ENCODE measurements at places on chromosomes 5 and 9.
A peak's percentile ranks its signal among the peaks of the same experiment; 100 is the strongest.

DNA sequence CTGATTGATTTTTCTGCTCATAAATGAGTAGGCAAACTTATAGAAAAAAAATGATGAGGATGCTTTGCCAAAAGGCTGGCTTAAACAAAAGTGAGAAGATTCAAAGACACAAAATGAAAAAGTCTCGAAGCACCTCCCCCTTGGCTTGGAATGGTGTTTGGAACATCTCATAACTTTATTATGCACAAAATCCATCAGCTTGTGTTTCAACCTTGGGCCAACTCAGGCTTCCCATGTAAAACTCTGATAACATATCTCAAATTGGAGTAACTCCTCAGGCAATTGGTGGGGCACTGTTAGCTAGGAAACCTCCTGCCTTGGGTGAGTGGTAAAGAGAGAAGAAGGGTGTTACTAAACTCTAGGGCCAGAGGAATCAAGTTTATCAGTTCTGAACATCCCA lies 176.3 kb downstream of the KIAA0825 start:
- no peak for DNase-seq

- DNase-seq: no peak
These were observed 60.8 kb upstream of the PTGER4 start for GRCh38 chr5:40618926-40619325.

DNA sequence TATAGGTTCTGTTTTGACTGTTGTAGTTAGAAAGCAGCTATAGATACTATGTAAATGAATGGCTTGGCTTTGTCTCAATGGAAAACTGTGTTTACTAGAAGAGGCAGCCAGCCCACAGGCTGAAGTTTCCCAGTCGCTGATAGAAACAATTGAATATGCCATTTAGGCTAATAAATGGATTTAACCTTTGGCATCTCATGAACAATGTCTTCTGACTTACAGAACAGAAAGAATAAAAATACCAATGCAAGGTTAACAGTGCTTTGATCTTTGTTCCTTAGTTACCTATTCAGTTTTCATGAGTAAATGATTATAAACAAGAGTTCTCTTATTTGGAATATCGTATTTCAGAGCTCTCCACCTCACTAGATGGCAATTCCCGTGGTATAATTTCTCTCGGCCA lies 120.6 kb downstream of the PAM start:
- no peak for DNase-seq

GRCh38 chr9:109975574-109976295 lies 195.7 kb downstream of the PALM2AKAP2 start:
- no peak for DNase-seq

DNA sequence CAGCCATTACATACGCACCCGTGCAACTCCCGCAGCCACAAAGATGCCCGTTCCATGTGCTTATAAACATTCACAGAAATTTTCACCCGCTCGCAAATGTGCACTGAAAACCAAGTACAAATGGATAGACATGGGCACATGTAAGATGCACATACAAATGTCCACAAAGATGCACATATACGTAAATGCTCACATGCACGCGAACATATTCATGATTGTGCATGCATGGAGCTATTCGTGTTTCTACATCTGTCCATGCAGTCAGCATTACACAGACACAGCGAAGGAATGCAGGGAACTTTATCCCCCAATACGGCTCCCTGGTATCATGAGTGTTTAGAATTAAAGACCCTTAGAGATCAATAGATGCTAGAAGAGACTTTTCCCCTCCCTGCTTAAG lies 58.4 kb downstream of the C9orf50 start:
- no peak for DNase-seq

- peak; percentile 15 for DNase-seq
These were observed 13.3 kb downstream of the SLC6A3 start for GRCh38 chr5:1431896-1432295.

DNA sequence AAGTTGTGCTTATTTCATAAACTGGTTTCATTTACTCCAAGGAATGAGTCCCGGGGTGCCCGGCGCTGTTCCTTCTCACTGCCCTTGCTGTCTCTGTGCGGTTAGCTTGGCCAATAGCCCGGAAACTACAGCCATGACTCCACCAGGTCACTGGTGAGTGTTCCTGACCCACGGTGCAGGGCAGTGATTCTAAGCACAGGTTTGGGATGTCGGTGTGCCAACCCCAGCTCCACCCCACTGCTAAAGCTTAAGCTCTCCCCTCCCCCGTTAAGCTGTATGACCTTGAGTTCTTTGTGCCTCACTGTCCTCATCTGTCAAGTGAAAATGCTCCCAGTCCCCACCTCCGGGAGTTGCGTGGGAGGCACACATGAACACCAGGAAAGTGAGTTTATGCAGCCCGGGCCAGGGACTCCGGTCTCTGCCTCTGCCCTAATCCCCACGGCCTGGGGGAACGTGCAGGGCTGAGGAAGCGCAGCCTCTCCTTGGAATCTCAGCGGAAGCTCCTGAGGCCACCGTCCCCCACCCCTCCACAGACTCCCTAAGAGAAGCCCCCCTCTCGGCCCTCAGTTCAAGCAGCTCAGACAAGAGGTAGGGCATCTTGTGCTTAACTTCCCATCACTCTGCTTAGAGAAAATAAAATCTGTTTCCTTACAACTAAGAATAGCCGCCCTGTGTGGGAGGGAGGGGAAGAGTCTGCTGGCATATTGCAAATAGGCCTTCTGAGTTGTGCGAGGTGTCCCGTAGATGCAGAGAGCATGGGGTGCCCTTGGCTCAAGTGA lies 92.0 kb upstream of the RAI14 start:
- no peak for DNase-seq

DNA sequence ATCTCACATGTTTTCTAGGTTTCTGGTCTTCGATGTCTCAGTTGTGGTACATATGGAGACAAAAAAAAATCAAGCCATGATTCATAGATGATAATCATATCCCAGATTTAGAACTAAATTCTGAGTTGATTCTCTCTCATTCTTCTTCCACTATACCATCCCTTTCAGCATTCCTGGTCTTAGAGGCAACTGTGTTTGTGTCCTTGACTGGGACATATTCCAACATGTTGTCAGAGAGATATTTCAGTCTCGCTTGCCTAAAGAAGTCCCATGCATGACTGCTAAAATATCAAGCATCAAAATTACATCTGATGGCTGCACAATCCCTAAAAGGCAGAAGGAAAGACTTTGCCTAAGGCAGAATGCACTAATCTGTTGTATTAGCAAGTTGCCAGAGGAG lies 236.6 kb downstream of the PSAT1 start:
- DNase-seq: no peak

DNA sequence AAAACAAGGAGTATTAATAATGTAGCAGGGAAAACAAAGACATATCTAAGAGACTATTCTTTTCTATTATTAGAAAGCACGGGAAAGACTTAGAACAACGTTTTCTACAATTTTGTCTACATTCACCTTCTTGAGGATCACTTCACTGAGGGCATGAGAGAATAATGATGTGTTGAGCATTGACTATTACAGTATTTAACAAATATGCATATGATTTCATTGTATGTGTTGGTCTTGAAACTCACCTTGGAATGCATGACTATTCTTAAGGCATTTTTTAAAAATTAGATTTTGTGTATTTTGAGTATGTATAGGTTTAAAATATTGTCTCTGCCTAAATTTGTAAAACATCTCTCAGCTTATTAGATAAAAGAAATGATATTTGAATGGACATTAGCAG lies 1.2 kb downstream of the FSD1L start:
- DNase-seq: no peak

- DNase-seq: no peak
These were observed 103.3 kb upstream of the CNTLN start for GRCh38 chr9:17031546-17031945.

- peak; percentile 36 for DNase-seq
These were observed 1.1 kb downstream of the CRAT start for GRCh38 chr9:129109537-129109903.

DNA sequence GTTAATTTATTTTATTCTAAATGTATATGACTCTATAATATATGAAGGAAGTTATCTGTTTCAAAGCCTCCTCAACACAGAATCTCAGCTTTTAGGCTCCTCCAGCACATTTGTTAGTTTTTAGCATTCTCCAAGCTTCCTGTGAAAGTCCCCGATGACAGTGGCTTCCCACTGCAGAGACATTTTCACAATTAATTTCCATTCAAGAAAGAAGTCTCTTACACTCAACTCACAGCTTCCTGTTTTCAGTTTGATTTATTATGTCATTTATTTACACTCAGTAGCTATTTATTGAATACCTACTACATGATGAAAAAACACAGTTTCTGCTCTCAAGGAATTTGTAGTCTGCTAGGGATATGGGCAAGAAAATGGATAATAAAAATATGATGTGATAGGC lies 2228.2 kb upstream of the WWC1 start:
- DNase-seq: no peak

DNA sequence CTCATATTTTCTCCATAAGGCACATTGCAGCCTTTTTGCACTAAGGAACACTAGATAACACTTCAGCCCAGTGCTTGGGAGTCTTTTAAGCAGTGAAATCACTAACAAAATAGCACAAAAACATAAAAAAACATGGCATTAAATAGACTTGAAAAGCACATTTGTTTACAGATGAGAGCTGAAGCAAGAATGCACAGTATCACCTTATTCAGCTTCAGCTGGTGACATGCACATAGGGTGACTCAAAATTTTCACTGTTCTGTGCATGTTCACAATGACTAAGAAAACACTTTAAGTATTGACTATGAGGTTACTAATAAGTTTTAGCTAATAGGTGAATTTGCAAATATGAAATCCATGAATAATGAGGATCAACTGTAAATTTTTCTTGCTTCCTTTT lies 293.9 kb upstream of the TARS1 start:
- no peak for DNase-seq

- no peak for DNase-seq
These were observed 183.7 kb downstream of the HCN1 start for GRCh38 chr5:45512521-45512920.

DNA sequence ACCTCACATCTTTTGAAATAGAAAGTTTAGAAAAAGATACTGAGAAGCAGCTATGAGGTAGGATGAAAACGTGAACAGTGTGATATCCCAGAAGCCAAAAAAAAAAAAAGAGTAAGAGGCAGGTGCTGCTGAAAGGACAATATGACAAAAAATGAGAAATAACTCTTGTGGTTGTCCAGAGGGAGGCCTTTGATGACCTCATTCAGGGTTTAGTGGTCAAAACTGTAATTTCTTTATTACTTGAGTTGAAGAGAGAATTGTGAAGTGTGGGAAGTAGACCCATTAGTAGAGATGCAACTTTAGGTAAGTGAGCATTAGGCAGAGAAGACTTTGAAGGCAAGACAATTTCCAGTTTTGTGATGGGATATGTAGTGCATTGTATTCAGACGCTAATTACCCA lies 1306.3 kb upstream of the ACO1 start:
- DNase-seq: no peak

DNA sequence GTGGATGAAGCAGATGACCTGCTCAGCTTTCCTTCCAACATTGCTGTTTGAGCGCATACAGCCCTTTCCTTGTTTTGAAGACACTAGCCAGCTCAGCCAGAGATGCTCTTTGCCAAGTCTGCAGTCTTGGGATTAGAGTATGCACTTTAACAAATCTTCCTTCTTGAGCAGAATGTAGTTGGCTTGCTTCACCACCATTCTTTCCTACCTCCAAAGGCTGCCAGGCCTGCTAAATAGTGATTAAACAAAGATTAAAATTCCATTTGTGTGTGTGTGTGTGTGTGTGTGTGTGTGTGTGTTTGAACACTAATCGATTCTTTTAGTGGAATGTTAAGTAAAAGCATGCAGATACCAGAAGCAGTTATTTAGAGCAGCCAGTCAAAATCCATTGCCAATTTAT lies 97.6 kb downstream of the GALNT10 start:
- DNase-seq: no peak

- DNase-seq: no peak
These were observed 9.6 kb downstream of the SLCO4C1 start for GRCh38 chr5:102286476-102286875.

GRCh38 chr5:33441241-33442177 lies 744 bp downstream of the TARS1 start:
- peak; percentile 50 for DNase-seq

DNA sequence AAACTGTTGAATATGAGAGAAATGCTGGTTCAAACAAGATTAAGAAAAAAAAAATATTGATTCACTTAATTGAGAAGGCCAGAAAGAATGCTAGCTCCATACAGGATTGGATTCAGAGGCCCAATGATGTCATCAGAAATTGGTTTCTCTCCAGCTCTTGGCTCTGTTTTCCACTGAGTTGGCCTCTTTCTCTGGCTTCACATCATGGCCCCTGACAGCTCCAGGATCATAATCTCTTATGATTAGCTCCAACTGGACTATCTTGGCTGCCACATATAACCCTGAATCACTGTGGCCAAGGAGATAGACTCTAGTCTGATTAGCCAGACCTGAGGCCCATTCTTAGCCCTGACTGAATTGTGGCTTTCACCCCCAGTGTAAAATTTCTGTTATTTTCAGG lies 244.7 kb upstream of the GRAMD2B start:
- DNase-seq: no peak

Measured in CD8-positive, alpha-beta T cell (primary cell).